ENCODE measurements at places on chromosomes 7 and 10. TPM values are rescaled to one million over a fixed set of nuclear protein-coding genes. Genes with fewer than 3 reads are reported as not detected.

- DNase-seq = peak; percentile 42
Observed at GRCh38 chr10:93573051-93573909, 6.8 kb downstream of the FFAR4 start.

- DNase-seq = no peak
Observed at GRCh38 chr10:87740254-87740655, 77.8 kb downstream of the ATAD1 start.

DNA sequence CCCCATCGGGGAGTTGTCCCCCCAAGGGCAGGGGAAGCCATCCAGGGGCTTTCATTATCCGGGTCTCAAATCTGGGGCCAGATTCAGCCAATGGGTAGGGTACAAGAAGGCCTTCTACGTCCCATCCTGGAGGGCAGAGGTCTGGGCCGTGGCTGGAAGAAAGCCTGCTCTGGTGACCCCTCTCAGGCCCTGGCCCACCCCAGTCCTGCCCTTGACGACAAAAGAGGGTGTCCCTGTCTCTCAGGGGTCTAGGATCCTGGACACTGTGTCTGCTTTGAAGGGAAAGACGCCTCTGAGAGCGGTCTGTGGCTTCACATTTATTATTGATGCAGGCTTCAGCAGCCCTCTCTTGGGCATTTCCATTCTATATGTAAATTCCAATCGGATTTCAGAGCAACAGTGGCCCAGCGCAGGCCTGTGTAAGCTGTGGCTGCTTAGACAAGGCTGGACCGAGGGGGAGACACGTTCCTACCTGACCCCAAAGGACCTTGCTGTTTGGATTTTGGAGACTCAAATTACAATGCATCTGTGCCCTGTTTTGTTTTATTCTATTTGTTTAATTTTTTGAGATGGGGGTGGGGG lies 83.2 kb upstream of the BAIAP2L1 start:
- DNase-seq = no peak

Gene NXPH1
- 62.2 TPM for total RNA-seq
